Type B pancreatic cell (in vitro differentiated cells): ENCODE measurements at places on chromosomes 4 and X. TPM values are rescaled to one million over a fixed set of nuclear protein-coding genes. Genes with fewer than 3 reads are reported as not detected.

The UNC5C gene
- total RNA-seq = 20.5 and 95.0 TPM in 2 replicates

DNA sequence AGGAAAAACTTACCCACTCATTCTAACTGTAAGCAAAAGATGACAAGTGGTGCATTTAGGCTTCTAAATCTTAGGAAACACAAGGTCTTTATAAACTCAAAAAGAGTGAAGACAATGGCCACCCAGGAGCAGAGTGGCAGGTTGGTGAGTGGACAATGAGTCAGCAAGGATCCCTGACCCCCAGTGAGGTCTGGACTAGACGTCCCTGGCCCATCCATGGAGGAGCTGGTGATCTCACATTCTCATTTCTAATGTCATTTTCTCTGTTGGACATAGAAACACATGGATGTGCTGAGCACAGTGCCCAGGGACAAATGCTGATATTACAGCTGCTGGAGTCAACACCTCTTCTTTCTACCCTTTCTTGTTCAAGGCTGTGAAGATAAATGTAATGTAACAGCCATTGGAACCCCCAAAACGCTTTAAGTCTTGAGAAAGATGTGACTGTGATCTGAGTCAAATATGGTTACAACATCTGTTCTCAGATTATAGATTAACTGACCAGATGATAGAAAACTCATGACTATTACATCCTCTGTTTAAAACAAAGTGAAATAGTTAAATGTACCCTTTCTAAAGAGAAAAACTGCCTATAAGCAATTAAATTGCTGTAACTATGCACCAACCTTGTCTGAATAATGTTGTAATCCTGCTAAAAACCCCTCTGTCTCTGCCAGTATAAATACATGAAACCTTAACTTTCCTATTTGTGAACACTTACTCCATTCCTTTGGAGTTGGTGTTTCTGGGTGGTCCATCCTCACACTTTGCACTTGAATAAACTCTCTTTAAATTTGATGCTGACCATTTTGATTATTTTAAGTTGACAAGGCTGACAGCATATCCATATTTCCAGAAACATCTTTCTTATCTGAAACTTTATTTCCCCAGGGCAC, 92.7 kb downstream of the USP46 start:
- H3K27ac ChIP-seq = no peak overlapping the region
- no peaks in the 10 kb centered on the region for H3K4me1 ChIP-seq
- H3K4me3 ChIP-seq = no peak overlapping the region
- H3K36me3 ChIP-seq = no peaks in the 10 kb centered on the region
- DNase-seq = no peak

GRCh38 chrX:3451571-3451970, 105.1 kb upstream of the MXRA5 start:
- peaks cover 9% of the 10 kb centered on the region for H3K4me1 ChIP-seq
- DNase-seq = no peak
- no peak overlapping the region for H3K4me3 ChIP-seq
- H3K27ac ChIP-seq = no peak overlapping the region
- peaks cover 4% of the 10 kb centered on the region for H3K36me3 ChIP-seq

GRCh38 chr4:72768364-72768763, 199.3 kb upstream of the ADAMTS3 start:
- H3K4me3 ChIP-seq = no peak overlapping the region
- no peak for DNase-seq
- no peaks in the 10 kb centered on the region for H3K27me3 ChIP-seq
- no peak overlapping the region for H3K27ac ChIP-seq
- H3K4me1 ChIP-seq = no peaks in the 10 kb centered on the region

DNA sequence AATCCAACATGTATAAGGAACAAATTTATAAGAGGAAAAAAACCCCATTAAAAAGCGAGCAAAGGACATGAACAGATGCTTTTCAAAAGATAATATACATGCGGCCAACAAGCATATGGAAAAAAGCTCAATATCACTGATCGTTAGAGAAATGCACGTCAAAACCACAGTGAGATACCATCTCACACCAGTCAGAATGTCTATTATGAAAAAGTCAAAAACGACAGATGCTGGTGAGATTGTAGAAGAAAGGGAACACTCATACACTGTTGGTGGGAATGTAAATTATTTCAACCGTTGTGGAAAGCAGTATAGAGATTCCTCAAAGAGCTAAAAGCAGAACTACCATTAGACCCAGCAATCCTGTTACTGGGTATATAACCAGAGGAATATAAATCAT, 465.4 kb downstream of the TMA16 start:
- H3K4me1 ChIP-seq = no peaks in the 10 kb centered on the region
- H3K27ac ChIP-seq = no peak overlapping the region
- H3K27me3 ChIP-seq = no peaks in the 10 kb centered on the region
- no peaks in the 10 kb centered on the region for H3K36me3 ChIP-seq

The TKTL2 gene
- total RNA-seq = not detected in 2 replicates

DNA sequence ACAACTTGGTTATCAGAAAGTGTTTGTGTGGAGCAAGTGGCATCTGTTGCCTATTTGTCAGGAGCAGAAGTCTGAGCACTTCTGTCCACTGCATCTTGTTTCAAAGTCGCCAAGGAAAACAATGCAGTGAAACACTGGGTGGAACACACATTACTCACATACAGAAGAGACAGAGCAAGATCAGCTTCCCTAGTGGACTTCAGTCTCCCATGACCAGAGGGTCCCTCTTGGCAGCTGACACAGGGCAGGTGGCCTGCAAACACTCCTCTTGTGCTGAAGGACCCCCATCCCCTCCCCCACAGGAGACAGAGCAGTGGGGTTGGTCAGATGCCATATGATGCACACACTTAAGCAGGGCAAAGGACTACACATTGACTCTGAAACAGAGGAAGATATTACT, 3.6 kb upstream of the BBS12 start:
- H3K4me3 ChIP-seq = no peak overlapping the region
- H3K36me3 ChIP-seq = no peaks in the 10 kb centered on the region
- H3K27me3 ChIP-seq = no peaks in the 10 kb centered on the region
- peaks cover 13% of the 10 kb centered on the region for H3K4me1 ChIP-seq
- no peak for DNase-seq
- H3K27ac ChIP-seq = no peak overlapping the region

DNA sequence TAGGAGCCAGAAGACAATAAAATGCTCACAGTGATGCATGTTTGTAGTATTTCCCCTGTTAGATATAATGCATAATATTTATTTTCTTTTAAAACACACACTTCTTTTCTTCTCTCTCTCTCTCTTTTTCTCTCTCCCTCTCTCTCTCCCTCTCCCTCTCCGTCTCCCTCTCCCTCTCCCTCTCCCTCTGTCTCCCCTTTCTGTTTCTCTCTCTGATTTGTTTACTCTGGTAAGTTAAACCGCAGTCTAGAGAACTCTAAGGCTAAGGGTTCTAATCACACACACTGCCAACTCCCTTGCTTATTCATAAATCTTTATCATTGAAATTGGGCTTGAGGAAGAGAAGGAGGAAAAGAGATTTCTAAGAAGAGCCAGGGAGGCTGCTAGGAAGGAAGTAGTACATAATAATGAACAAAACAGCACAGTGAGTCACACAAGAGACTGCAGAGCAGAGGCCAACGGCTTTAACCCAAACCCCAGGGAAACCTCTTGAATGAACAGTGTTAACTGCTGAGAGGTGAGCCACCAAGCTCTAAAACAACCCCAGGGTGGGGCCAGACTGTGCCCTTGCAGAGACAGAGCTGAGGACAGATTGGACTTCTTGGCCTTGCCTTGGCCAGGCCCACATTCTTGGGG, 9.1 kb upstream of the PHOX2B start:
- H3K27ac ChIP-seq = no peak overlapping the region
- H3K27me3 ChIP-seq = peaks cover 85% of the 10 kb centered on the region
- H3K36me3 ChIP-seq = peaks cover 3% of the 10 kb centered on the region
- no peak overlapping the region for H3K4me3 ChIP-seq

The MAGEE2 gene
- not detected in 2 replicates for total RNA-seq

GRCh38 chr4:56879996-56880395, 27.7 kb upstream of the REST start:
- H3K27ac ChIP-seq = peak overlapping the region; percentile 26
- no peaks in the 10 kb centered on the region for H3K36me3 ChIP-seq
- DNase-seq = no peak
- H3K27me3 ChIP-seq = peaks cover 2% of the 10 kb centered on the region

- no peaks in the 10 kb centered on the region for H3K36me3 ChIP-seq
- no peak overlapping the region for H3K27ac ChIP-seq
- DNase-seq = no peak
- H3K4me3 ChIP-seq = no peak overlapping the region
- H3K4me1 ChIP-seq = no peaks in the 10 kb centered on the region
These were observed 580.8 kb upstream of the FTHL17 start for GRCh38 chrX:31652650-31653049.

DNA sequence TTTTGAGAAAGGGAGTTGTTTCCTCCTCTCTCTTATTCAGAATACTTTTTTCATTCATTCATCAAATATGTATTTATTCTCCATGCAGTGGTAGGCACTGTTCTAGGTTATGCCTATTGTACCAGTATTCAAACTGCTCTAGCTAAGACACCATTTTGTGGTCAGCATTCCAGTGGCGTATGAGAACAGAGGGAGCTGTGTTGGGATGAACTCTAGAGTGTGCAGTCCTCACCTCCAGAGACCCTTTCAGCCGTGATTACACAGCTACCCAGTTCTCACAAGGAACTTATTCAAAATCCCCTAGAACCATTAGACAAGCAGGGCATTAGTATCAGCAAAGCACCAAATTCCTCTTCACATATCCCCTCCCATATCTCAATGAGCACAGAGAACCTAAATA, 4.2 kb downstream of the TLR1 start:
- H3K36me3 ChIP-seq = peaks cover 3% of the 10 kb centered on the region
- DNase-seq = no peak
- no peak overlapping the region for H3K27ac ChIP-seq
- peaks cover under 1% of the 10 kb centered on the region for H3K4me1 ChIP-seq
- H3K4me3 ChIP-seq = no peak overlapping the region

- peaks cover 19% of the 10 kb centered on the region for H3K36me3 ChIP-seq
- H3K4me3 ChIP-seq = peak overlapping the region; percentile 91
- DNase-seq = no peak
- peaks cover 10% of the 10 kb centered on the region for H3K4me1 ChIP-seq
These were observed 555 bp upstream of the ELMOD2 start for GRCh38 chr4:140523370-140523856.

GRCh38 chr4:17934286-17934685, 87.3 kb downstream of the LCORL start:
- H3K4me1 ChIP-seq = no peaks in the 10 kb centered on the region
- peaks cover 45% of the 10 kb centered on the region for H3K36me3 ChIP-seq
- no peaks in the 10 kb centered on the region for H3K27me3 ChIP-seq
- DNase-seq = no peak

- no peak overlapping the region for H3K27ac ChIP-seq
- no peak for DNase-seq
- H3K4me1 ChIP-seq = no peaks in the 10 kb centered on the region
- no peak overlapping the region for H3K4me3 ChIP-seq
These were observed 164.0 kb downstream of the SH3KBP1 start for GRCh38 chrX:19723427-19723826.

The HDX gene
- total RNA-seq = 9.2 and 10.7 TPM in 2 replicates

DNA sequence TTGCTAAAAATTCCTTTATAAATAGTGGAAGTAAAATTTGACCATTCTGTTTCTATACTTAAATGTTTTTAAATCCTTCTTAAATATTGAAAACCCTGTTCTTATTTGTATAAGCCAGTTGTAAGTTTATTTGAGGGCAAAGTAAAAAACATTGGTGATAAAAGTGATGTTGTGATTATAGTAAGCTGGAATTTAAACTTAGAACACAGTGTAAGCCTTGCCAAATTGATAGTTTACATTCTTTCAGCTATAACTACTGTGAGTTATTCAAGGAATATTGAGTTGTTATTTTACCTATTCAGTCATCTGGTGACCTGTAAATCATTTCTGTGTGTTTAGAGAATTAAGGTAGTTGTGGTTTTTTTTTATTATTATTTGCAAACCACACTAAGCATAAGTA, 9.6 kb downstream of the YY2 start:
- H3K4me3 ChIP-seq = no peak overlapping the region
- H3K27me3 ChIP-seq = no peaks in the 10 kb centered on the region
- H3K4me1 ChIP-seq = no peaks in the 10 kb centered on the region
- H3K27ac ChIP-seq = no peak overlapping the region
- DNase-seq = no peak

DNA sequence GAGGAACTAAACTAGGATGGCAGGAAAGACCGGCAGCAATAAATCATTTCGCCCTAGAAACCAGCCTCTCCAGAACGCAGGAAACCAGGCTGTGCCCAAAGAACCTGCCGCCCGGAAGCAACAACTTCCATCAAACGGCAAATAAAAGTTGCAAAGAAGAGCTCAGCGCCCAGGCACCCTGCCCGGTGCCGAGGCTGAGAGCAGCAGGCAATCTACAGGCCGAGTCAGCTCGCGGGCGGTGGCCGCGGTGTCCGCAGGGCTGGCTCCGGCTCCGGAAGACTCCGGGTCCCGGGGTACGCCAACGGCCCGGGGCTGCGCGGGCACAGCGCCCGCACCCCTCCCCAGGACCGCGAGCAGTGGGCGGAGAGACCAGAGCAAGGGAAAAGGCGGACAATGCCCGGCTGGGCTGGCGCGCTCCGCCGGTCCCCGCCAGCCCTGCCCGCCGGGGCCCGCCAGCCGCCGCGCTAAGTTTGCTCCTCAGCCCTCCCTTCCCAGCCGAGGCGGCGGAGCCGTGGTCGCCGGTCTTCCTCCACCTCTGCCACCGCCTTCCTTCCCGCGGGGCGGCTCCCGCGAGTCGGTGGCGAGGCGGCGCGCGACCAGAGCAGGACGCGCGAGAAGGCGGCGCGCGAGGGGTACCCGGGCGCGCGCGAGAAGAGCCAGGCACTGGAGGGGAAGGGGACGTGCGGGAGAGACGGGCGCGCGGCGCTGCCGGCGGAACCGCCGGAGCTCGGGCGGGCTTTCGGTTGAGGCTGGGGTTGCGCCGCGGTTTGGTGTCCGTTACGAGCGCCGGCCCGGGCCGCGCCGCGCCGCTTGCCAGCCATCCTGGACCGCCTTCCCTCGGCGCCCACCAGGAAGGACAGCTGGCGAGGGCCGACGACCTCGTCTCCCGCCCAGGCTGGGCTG, 733 bp downstream of the FRYL start:
- H3K27ac ChIP-seq = peak overlapping the region; percentile 93
- peak overlapping the region; percentile 95 for H3K4me3 ChIP-seq
- peaks cover 3% of the 10 kb centered on the region for H3K36me3 ChIP-seq
- peaks cover 51% of the 10 kb centered on the region for H3K4me1 ChIP-seq
- H3K27me3 ChIP-seq = no peaks in the 10 kb centered on the region

DNA sequence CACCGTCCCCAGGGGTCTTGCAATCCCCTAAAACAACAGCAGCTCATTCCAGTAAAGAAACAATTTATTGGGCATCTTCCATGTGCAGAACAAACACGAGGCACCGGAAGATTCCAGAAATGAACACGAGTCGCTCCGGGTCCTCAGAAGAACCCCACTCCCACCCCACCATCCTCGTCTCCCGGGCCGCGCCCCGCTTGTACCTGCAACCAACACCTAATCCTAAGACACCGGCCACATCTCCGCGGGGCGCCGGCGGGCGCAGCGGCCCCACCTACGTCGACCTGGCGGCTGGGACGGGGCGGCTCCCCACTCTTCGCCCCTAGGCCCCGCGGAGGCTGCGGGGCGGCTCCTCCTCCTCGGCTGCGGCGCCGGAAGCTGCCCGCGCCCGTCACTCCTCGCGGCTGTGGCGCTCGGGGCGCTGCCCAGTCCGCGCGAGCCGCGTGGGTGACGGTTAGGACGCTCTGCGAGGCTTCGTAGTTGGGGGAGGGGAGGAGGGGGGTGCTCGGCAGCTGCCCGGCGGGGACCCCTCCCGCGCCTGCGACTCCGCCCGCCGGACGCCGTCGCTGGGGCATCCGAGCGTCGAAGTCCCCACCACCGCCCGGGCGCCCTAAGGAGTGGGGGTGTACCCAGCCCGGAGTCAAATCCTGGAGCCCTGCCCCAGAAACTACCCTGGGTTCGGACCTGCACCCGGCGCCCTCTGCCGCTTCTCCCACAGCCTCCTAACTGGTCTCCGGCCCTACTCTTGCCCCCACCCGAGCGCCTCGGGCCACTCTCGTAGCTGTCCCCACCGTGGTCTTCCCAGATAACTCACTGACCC, at the start of gene CCDC158:
Gene CCDC158 (minus strand): TSS at position 380 of the 820 bp plus-strand sequence. CDS start 17,934 bp downstream, outside the sequence.
- no peak for DNase-seq
- no peaks in the 10 kb centered on the region for H3K4me1 ChIP-seq
- no peaks in the 10 kb centered on the region for H3K27me3 ChIP-seq
- no peak within 1 kb of the TSS for H3K27ac ChIP-seq
- H3K4me3 ChIP-seq = no peak within 1 kb of the TSS
